ENCODE measurements at places on chromosomes 6 and 20.

DNA sequence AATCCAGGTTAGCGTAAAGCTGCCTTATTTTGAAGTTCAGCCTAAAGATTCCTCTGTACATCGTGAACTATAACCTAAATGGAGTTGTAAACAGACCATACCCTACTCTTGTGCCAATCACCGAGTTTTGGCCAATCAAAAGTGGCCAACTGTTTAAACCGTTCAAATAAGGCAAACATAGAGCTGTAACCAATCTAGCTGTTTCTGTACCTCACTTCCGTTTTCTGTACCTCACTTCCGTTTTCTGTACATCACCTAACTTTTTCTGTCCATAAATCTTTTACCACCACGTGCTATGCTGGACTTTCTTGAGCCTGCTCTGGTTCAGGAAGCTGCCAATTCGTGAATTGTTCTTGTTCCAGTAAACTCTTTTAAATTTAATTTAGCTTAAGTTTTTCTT lies 39.7 kb downstream of the LBP start:
- DNase-seq: no peak

DNA sequence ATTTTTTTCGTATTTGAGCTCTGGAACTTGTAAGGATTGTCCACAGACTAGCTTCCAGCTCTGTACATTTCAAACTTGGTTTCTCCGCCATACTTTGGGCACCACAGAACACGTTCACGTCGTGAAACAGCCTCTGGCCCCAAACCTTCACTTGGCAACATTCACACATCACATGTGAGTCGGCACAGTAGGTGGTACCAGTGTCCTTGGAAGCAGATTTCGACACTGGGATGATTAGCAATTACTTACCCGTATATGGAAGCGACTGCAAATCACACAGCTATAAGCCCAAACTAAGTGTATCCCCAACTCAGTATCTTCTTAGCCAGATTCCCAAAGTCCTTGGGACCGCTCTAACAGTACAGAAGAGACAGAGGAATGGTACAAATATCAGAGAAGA lies 60.2 kb downstream of the MAFB start:
- DNase-seq: no peak

DNA sequence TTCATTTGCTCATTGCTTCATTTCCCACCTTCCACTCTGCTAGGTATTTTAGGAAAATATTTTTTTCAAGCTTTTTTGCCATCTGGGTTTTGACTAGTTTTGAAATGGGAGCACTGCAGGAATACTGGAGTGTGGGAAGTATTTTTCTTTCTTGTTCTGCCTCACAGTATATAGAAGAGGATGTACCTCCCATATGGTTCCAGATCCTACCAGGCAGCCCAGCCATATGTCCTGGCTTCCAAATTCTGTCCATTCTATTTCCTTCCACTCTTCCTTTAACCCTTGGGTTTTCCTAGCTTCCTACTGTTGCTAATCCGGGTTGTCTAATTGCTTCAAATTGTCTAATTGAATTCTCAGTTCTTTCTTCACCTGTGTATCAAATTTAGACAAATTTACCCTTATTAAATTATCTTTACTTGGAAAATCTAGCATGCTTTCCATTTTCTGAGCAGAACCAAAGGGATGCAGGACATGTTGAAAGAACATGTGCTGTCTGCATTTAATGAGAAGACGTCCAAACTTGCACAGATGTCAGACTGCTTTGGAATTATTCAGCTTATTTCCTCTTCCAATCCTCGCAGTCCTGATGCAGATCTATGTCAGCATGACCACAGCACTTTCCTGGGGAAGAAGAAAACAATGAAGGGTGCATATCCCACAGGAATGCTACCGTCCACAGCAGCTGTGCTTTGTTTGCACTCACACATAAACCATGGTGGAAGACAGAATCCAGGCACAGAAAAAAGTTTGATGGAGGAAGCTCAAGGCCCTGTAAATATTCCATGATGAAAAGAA lies 1273.9 kb upstream of the MAP3K7 start:
- DNase-seq: no peak

DNA sequence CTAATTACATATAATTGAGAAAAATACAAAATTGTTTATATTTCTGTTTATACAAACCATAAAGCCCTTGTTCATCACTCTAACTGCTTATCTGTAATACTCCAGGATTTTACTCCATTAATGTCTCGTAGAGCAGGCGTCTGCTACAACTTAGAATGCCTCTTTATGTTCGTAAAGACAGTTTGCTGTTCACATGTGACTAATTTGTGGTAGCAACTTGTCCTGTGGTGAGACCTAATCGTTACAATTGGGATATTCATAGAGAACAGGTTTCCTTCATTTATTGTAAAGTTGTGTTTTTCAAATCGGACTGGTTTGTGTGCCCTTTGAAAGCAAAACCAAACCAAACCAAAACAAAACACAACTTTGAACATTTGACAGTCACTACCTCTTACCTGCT lies 149.7 kb downstream of the ASCC3 start:
- DNase-seq: no peak

DNA sequence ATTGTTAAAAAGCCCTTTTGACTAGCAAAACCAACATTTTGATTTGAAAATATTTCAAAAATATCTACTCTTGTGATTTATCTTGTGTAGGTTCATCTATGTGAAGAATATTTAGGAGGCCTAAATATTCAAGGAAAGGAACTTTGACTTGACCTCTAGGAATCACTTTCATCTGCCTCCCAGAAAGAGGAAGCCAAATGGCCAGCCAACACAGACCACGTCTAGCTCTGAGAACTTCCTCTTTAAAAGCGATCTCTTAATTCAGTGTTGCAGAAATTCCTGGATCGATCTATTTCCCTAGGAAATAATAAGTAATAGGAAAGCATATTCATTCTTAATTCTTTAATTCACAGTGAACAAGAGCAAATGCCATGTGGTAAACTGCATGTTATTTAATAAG lies 9.6 kb upstream of the MOXD1 start:
- no peak for DNase-seq

DNA sequence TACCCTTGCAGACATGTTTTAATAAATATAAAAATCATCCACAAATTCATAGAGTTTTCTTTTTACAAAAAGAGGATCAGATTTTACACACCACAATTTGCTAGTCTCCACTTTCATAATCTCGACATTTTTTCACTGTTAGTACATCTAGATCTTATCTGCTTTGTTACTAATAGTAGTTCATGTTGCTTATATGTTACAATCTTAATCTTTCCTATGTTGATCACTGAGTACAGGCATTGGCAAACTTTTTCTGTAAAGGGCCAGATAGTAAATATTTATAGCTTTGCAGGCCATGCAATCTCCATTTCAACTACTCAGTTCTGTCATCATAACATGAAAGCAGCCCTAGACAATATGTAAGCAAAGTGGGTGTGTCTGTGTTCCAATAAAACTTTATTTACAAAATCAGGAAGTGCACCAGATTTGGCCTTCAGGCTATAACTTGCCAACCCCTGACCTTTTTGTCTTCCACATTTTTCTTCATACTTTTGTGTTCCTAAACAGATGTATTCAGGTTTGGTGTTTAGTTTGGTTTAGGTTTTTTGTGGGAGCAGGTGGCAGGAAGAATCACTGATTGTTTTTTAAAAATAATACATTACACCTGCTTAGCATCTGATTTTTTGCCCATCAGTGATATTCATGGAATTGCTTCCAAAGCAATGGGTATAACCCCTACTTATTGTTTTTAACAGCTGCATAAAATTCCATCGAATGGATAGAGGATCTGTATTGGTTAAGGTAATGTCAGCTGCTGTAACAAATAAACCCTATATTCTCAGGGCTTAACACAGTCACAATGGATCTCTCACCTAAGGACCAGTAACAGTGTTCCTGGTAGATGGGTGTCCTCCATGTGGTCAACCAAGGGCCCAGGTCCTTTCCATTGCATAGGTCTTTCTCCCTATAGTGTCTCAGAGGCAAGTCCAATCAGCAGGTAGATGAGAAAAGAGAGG lies 61.2 kb downstream of the EYA2 start:
- DNase-seq: no peak

GRCh38 chr20:47544852-47545251 lies 43.2 kb downstream of the NCOA3 start:
- DNase-seq: no peak

- DNase-seq: no peak
Observed at GRCh38 chr6:120055071-120055470, 705.5 kb upstream of the MAN1A1 start.
